ENCODE measurements at places on chromosomes 6 and 20.

GRCh38 chr20:33685328-33686099 lies 671 bp downstream of the E2F1 start:
- peak; percentile 77 for DNase-seq

- no peak for DNase-seq
These were observed 39.0 kb downstream of the AIG1 start for GRCh38 chr6:143099647-143100046.

- DNase-seq, result peak; percentile 42
These were observed 93.2 kb downstream of the DLGAP4 start for GRCh38 chr20:36399147-36399968.

GRCh38 chr6:110705543-110705942 lies 109.7 kb downstream of the CDK19 start:
- no peak for DNase-seq

- DNase-seq, result no peak
These were observed 202.1 kb downstream of the NFATC2 start for GRCh38 chr20:51340451-51340840.

DNA sequence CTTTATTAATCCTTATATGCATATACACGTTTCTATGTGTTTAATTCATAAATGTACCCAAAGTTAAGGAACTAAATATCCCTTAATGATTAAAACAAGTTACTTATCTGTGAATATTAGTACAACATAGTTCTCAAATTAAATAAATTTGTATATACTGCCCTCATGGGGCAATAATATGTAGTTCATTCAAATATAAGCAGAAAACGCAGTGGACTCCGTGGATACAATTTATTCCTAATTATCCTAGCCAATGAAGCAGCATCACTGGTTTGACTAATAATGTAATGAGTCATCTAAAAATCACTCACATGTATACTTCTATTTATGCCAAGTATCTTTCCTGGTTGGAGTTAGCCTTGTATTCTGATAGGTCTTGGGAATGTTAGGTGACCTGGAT lies 111.6 kb downstream of the TBC1D32 start:
- DNase-seq, result no peak
